CD8-positive, alpha-beta T cell (primary cell): ENCODE measurements at places on chromosomes 6 and 20.
A peak's percentile ranks its signal among the peaks of the same experiment; 100 is the strongest.

DNA sequence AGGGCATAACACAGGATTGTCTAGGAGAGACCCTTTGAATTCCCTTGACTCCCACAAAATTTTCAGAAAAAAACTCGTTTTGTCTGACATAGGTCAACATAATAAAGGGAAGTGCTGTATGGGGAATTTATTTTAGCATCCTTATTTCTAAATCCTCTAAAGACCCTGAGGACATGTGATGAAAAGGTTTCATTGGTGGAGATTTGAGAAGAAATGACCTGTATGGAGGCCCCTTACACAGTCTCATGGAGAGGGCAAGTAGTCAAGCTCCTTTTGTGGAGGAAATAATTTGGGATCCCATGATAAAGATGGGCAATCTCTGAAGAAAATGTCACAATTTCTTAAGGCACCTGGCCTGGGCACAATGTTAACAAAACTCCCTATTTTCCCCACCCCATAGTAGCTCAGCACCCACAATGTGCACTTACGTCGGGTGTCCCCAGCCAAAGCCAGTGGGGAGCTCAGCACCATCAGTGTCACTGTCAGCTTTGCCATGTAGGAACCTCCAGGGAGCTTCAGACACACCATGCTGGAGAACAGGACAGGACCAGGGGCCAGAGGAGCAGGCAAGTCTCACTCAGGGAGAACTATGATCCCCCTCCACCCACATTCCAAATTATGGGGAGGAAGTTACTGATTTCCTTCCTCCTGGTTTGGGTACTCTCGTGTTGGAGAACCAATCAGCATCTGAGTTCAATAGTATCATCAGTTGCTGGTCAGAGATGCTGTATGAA lies at the start of gene HLA-DRB5:
Gene HLA-DRB5, minus strand, starts transcription at position 591 of the 734 bp plus-strand sequence. Its CDS starts 63 bp downstream, at position 528.
- no peak for DNase-seq

GRCh38 chr6:1605893-1606779 lies 3.6 kb upstream of the FOXC1 start:
- peak; percentile 16 for DNase-seq

GRCh38 chr6:100565439-100566104 lies 100.9 kb upstream of the SIM1 start:
- no peak for DNase-seq

DNA sequence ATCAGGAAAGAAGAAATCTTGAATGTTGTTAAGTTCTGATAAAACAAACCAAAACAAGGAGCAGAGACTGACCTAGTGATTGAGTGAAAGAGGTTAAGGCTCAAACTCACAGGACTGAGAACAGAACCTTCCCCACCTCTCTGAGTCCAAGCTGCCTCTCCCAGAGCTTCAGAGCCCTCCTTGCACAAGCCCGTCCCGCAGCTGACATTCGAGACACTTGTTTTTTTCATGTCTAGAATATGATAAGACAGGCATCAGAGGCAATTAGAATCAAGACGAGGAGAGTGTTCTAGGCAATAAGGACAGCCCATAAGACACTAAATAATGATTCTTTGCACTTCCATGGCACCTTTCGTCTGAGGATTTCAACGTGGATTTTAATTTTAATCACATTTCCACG lies 140.6 kb downstream of the PXDC1 start:
- no peak for DNase-seq

DNA sequence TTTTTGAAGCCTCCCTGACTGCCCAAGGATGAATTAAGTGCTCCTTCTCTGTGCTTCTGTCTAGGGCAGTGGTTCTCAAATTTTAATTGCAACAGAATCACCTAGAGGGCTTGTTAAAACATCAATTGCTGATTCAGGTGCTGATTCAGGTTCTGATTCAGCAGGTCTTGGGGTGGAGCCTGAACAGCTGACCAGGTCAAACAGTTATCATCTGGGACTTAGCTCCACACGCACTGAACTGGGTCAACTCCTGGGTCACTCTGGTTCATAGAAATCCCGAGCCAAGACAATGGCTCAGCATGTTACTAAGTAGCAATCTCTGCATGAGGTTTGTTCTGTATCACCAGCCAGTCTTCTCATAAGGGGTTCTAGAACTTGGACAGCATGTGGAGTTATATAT lies 192.3 kb downstream of the GJA1 start:
- DNase-seq = no peak

DNA sequence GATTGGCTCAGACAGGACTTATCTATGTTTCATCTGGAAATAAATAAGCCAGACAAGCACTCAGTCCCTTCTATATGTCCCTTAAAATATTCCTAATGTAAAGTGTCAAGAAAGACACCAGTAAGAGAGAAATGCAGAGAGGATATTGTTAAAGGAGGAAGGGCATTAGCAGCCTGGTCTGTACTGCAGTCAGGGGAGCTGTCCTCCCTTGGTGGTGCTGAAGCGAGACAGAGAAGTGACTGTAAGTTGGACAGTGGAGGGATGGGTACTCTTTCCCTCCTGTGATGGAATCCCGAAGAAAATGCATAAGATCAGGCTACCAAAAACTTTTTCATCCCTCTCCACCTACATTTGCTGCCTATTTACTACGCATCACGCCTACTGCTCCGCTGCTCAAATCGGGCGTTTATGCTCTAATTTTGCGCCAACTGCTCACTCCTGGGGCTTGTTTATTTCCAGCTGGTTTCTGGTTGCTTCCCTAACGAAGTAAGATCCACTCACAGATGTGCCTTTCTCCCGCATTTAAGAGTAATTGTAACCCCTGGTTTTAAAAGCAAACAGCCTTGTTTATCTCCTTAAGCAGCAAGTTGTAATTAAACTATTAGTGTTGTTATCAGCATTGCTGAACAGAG lies 35.2 kb downstream of the PHACTR1 start:
- DNase-seq = peak; percentile 3

DNA sequence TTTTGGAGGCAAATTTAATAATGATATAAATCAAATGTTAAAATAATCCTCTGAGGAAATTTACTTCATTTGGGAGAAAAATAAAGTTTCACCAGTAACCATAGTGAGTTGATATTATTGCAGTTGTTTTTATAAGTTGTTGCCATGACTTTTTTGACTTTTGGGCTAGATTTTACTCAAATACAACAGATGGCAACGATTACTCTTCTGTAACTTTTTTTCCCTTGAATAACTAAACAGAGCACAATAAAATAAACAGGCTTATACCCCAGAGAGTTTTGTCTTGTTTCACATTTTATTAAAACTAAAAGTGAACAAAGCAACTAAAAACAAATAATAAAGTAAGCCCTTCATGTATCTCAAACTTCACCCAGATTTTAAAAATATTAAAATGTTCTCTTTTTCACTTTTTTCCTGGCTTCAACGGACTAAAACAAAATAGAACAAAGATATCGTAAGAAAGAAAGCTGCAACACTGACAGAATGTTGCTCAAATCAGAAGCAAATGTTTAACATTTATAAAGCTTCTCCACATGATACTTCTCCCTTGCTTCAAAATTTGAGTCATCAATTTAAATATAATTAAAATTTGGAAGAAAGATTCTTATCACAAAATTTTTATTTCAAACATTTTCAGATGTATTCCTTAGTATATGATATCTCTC lies 42.5 kb upstream of the BMP5 start:
- DNase-seq = no peak
